ENCODE measurements at places on chromosomes 4 and X.

DNA sequence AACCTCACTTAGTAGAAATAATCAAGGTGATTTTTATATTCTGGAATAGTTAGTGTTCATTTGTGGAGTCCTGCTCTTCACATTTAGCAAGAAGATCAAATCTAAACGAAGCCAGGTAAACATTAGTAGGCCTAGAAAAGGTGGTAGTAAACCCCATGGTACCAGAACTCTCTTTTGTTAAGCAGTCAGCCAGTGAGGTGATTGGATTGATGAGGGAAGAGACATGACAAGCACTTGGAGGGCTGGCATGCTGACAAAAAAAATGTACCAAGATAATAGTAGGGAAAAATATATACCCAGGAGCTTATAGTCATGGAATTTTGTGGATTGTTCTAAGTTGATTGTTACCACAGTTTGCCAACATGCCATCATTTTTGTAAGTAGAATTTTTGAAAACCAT lies 163.8 kb downstream of the BANK1 start:
- DNase-seq, result no peak

GRCh38 chrX:109782994-109783700 lies 50.1 kb upstream of the ACSL4 start:
- DNase-seq, result no peak

- DNase-seq, result no peak
Measured at GRCh38 chrX:45351478-45351877, 150.8 kb upstream of the DIPK2B start.

DNA sequence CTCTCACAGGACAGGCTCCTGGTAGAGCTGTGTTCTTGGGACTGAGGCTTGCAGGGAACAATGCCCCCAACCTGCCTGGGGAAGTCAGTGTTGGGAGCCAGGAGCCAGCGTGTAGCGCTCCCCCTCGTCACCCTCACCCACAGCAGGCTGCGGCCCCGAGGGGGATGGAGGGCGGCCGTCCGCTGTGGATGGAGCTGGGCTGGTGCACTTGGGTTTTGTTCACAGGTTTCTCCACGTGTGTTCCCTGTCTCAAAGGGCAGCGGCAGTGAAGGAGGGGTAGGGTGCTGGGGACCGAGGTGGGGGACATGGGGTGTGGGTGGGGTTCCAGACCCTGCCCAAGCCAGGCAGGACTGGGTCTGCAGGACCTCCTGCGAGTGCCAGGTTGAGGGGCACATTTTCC lies 69.1 kb downstream of the RGS12 start:
- no peak for DNase-seq

GRCh38 chr4:20017777-20018115 lies 234.0 kb upstream of the SLIT2 start:
- DNase-seq, result no peak

DNA sequence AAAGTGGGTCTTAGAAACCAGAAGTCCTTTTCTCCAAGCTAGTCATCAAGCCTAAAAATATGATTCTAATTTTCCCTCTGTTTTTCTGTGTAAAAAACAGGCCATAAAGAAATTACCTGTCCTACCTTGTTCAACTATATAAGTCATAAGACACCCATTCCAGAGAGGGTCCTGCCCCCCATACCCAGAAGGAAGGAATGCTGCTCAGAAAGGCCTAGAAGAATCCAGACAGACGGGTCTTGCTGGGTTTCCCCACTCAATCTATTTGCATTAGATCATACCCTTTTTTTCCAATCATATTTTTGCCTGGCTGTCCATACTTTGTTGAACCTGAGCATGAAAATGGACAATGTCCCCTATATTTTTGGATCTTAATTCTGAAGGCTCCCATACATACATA lies 16.3 kb upstream of the XAGE2 start:
- no peak for DNase-seq

DNA sequence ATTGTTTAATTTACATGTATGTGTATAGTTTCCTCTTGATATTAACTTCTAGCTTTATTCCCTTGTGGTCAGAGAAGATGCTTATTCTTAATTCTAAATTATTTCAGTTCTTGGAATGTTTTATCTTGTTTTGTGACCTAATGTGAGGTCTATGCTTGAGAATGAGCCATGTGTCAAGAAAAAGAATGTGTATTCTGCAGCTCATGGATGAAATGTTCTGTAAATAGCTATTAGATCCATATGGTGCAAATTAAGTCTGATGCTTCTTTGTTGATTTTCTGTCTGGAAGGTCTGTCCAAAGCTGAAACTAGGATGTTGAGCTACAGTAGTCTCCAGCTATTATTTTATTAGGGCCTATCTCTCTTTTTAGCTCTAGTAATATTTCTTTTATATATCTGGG lies 187.3 kb upstream of the RASGEF1B start:
- DNase-seq, result no peak

DNA sequence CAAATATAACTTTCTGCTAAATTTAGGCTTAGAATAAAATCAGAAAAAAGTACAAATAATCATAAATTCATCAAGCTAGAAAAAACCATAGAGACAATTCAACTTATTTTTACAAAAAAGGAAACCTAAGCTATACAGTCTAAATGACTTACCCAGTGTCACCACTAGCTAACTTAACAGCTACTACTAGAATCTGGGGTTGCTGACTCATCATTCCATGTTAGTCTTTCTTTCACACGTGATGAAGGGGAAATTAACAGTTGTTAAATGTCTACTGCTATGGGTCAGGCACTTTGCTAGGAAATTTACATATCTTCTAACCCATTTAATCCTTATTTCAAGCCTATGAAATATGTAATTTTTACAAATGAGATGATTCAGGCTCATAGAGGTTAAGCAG lies 349.3 kb upstream of the GALNT7 start:
- no peak for DNase-seq

DNA sequence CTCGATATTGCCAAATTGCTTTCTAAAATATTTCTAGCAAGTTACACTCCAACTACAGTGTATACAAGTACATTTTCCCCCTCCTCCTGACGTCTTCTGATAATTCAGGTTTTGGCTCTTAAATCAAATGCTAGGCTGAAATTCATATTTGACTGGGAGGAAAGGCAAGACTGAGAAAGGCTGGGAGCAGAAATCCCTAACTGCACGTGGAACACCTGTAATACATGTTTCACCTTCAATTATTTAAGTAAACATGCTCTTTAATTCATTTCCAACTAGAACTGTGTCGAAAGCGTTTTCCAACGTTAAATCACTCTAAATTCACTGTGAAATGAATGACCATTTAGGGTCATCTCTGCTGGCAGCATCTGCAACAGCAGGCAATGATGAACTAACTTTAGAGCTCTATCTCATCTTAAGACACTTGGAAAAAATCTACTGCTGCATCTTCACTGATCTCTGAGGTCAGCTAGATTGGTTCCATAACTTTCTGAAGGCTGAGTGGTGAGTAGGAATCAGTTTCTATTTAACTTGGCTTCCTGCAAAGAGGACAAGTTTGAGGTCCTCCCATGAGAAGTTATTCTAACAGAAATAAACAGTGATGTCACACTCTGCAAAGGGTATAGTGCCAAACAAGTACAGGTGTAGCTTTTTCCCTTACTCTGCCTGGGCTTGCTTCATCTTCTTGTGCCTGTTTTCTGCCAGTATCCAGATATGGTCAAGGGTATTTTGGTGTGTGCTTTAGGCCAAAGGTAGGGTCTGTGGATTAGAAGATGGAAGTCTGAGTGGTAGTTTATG lies 144.3 kb upstream of the PAK3 start:
- DNase-seq, result no peak
